ENCODE measurements at places on chromosomes 2 and 18.

GRCh38 chr2:12488352-12489318, 228.1 kb upstream of the TRIB2 start:
- H3K27me3 ChIP-seq, result no peaks in the 10 kb centered on the region
- H3K4me1 ChIP-seq, result peaks cover 57% of the 10 kb centered on the region
- DNase-seq, result no peak

- H3K4me1 ChIP-seq, result no peaks in the 10 kb centered on the region
- no peak overlapping the region for H3K4me3 ChIP-seq
- DNase-seq, result no peak
- no peak overlapping the region for H3K27ac ChIP-seq
Measured at GRCh38 chr2:32558492-32558891, 69.4 kb upstream of the TTC27 start.

DNA sequence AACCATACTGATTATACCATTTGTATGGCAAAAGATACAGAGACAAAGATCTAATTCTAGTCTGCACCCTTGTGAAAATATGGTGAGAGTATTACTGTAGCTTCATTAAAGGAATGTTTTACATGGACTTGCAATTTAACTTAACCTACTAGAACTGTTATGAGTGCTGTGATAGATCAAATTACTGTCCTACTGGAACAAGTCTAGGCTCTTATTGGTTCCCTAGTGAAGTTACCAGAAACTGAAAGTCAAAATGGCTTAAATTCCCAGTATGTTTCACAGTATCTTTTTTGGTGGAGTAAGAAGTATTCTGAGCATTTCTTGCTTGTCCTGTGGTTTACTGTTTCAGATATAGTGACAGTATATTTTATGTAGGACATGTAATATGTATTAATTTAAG, 3.8 kb upstream of the TBR1 start:
- H3K4me3 ChIP-seq, result no peak overlapping the region
- no peak for DNase-seq
- peaks cover 6% of the 10 kb centered on the region for H3K36me3 ChIP-seq
- H3K4me1 ChIP-seq, result peaks cover 24% of the 10 kb centered on the region
- H3K27ac ChIP-seq, result no peak overlapping the region

GRCh38 chr18:24741321-24741720, 280.9 kb downstream of the HRH4 start:
- no peaks in the 10 kb centered on the region for H3K36me3 ChIP-seq
- no peaks in the 10 kb centered on the region for H3K4me1 ChIP-seq
- no peak overlapping the region for H3K27ac ChIP-seq
- no peak overlapping the region for H3K4me3 ChIP-seq

GRCh38 chr18:6955304-6955703, 162.3 kb downstream of the LAMA1 start:
- no peaks in the 10 kb centered on the region for H3K27me3 ChIP-seq
- H3K27ac ChIP-seq, result no peak overlapping the region
- no peaks in the 10 kb centered on the region for H3K4me1 ChIP-seq
- DNase-seq, result no peak
- no peak overlapping the region for H3K4me3 ChIP-seq

- H3K4me3 ChIP-seq, result no peak overlapping the region
- no peaks in the 10 kb centered on the region for H3K27me3 ChIP-seq
- H3K36me3 ChIP-seq, result peaks cover 5% of the 10 kb centered on the region
- H3K27ac ChIP-seq, result no peak overlapping the region
- DNase-seq, result no peak
Measured at GRCh38 chr2:39494784-39495251, 57.7 kb upstream of the MAP4K3 start.

DNA sequence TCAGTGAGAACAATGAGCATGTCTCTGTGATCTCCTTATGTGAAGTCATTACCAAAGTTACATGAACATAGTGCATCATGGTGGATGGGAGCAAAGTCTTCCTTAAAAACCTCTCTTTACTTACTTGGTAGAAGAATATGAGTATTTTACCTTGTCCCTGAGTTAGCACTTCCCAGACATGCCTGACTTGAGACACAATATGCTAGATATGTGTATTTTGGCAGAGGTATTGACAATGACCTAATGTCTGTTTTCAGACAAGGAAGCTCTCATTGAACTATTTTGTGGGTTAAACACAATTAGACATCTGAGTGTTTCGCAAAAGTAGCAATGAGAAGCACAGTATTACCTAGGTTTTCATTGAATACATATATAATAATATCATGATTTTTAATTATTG, 99.1 kb upstream of the MC4R start:
- H3K4me1 ChIP-seq, result no peaks in the 10 kb centered on the region
- DNase-seq, result no peak
- H3K27ac ChIP-seq, result no peak overlapping the region
- H3K27me3 ChIP-seq, result no peaks in the 10 kb centered on the region
- H3K4me3 ChIP-seq, result no peak overlapping the region
- no peaks in the 10 kb centered on the region for H3K36me3 ChIP-seq

DNA sequence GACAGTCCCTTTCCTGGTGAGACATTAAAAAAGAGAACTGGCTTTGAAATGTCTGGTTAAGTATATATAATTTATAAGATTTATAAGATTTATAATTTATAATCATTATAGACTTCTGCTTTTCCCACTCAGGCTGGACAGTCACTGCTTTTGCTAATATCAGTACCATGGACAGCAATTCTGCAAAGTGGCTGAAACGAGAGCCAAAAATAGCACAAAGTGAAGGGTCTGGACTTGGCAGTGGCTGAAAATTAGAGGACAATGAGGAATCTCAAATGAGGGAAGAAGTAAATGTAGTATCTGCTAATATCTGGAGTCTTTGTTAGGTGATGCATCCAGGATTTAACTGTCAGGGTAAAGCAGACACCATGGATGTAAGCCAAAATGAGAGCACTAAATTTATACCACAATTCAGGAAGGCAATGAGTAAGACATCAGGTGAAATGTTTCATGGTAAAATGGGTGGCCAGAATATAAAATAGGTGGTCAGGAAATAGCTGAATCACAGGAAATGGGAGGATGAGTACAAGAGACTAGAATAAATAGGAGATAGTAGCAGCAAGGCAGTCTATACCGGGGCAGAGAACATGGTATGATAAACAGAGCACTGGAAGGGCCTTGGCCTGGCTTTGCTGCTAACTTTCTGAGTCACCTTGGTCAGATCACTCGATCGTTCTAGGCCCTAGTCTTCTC, 39.6 kb upstream of the BOD1L2 start:
- H3K27ac ChIP-seq, result no peak overlapping the region
- no peaks in the 10 kb centered on the region for H3K27me3 ChIP-seq
- DNase-seq, result no peak
- no peak overlapping the region for H3K4me3 ChIP-seq
